ENCODE measurements at places on chromosomes 11 and 22. TPM values are rescaled to one million over a fixed set of nuclear protein-coding genes. Genes with fewer than 3 reads are reported as not detected.

The SYT12 gene
- total RNA-seq = not detected

The GNAZ gene
- total RNA-seq = 0.22 TPM

The NR1H3 gene
- total RNA-seq = 11.7 TPM

The MYO7A gene
- 0.37 TPM for total RNA-seq

The IRAG1 gene
- not detected for total RNA-seq

- H3K4me1 ChIP-seq = peaks cover 3% of the 10 kb centered on the region
- no peak overlapping the region for H3K4me3 ChIP-seq
- H3K27ac ChIP-seq = no peak overlapping the region
- no peaks in the 10 kb centered on the region for H3K27me3 ChIP-seq
- H3K36me3 ChIP-seq = peaks cover 14% of the 10 kb centered on the region
Measured at GRCh38 chr22:38136607-38137006, 26.1 kb upstream of the BAIAP2L2 start.

GRCh38 chr22:37260901-37261336 is 16.9 kb upstream of the RAC2 start:
- peak; percentile 68 for DNase-seq
- peaks cover 21% of the 10 kb centered on the region for H3K4me1 ChIP-seq
- peak overlapping the region; percentile 41 for H3K4me3 ChIP-seq
- H3K27me3 ChIP-seq = peaks cover 7% of the 10 kb centered on the region
- H3K27ac ChIP-seq = peak overlapping the region; percentile 39

DNA sequence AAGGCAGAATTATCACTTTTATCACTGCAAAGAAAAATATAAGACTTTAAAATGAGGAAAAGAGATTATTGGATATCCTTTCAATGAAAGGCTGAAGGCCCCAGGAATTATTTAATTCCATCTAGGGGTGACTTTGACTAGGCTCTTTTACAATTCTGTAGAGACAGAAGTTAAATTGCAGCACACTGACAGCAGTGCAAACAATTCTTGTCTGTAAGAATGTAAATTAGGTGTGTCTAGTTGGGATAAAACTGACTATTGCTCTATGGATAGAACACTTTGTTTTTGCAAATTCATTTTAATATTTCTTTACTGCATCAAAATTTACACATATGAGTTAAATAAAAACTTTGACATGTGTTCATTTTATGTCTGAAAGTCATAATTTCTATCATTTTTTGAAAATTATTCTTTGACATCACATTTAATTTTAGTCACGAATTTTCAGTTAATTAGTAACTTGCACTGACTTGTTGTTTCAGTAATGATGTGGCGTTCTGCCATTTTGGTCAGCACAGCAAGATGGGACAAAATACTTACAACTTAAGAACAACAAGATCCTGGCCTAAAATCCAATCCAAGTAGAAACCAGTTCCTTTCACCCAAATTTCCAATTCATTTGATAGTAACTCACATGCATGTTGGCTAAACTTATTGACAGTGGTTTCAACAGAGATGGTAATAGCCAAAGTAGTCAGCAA is 75.1 kb downstream of the SLC36A4 start:
- H3K27me3 ChIP-seq = peaks cover 26% of the 10 kb centered on the region
- no peak overlapping the region for H3K4me3 ChIP-seq
- H3K4me1 ChIP-seq = no peaks in the 10 kb centered on the region

Measured in activated naive CD8-positive, alpha-beta T cell treated with anti-CD3 and anti-CD28 coated beads, Interleukin-2, amount 10 ng/mL, durations not matched to agents 7 days and 5 days (primary cell).